Spinal cord (tissue), 10 donors: ENCODE measurements at places on chromosomes 1 and 21. TPM values are rescaled to one million over a fixed set of nuclear protein-coding genes. Genes with fewer than 3 reads are reported as not detected.

GRCh38 chr1:66258404-66259105, 275.4 kb upstream of the SGIP1 start:
- DNase-seq = no peak
- H3K27ac ChIP-seq = no peak overlapping the region
- no peak overlapping the region for H3K4me3 ChIP-seq
- peaks cover 4% of the 10 kb centered on the region for H3K36me3 ChIP-seq

ESPN gene
- 7.4 TPM for polyA plus RNA-seq

GRCh38 chr1:106447466-106447865, 609.0 kb upstream of the PRMT6 start:
- H3K36me3 ChIP-seq = no peaks in the 10 kb centered on the region
- no peaks in the 10 kb centered on the region for H3K27me3 ChIP-seq
- H3K4me3 ChIP-seq = no peak overlapping the region
- no peak overlapping the region for H3K27ac ChIP-seq
- no peaks in the 10 kb centered on the region for H3K4me1 ChIP-seq
- DNase-seq = no peak

RUNX3 gene
- polyA plus RNA-seq = 0.42 TPM

GRCh38 chr1:13725714-13726175, 25.8 kb downstream of the PRDM2 start:
- no peak for DNase-seq
- H3K27me3 ChIP-seq = no peaks in the 10 kb centered on the region
- no peak overlapping the region for H3K27ac ChIP-seq
- no peaks in the 10 kb centered on the region for H3K4me1 ChIP-seq
- H3K36me3 ChIP-seq = no peaks in the 10 kb centered on the region
- no peak overlapping the region for H3K4me3 ChIP-seq

KIAA0040 gene
- polyA plus RNA-seq = 2.3 TPM

GRCh38 chr1:14841951-14842350, 243.5 kb downstream of the KAZN start:
- peaks cover 4% of the 10 kb centered on the region for H3K4me1 ChIP-seq
- H3K36me3 ChIP-seq = no peaks in the 10 kb centered on the region

DNA sequence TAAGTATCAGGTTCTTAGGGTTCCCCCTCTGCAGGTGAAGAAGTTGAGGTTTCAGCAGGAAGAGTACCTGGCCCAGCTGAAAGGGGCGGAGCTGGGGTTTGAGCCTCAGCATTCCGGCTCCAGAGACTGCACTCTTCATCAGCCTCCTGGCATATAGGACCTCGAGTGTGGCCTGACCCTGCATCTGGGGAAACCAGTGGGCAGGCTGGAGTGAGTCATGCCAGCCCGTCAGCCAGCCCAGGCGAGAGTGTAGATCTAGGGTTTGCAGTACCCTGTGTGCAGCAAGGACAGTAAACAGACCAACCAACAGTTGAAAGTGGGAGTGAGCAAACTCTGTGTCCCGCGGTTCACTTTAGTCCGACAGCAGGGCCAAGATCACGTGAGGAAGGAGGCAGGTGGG, 14.1 kb downstream of the MFSD2A start:
- H3K36me3 ChIP-seq = peaks cover 33% of the 10 kb centered on the region
- no peak for DNase-seq
- no peaks in the 10 kb centered on the region for H3K27me3 ChIP-seq
- H3K4me1 ChIP-seq = no peaks in the 10 kb centered on the region
- H3K4me3 ChIP-seq = no peak overlapping the region
- no peak overlapping the region for H3K27ac ChIP-seq

DNA sequence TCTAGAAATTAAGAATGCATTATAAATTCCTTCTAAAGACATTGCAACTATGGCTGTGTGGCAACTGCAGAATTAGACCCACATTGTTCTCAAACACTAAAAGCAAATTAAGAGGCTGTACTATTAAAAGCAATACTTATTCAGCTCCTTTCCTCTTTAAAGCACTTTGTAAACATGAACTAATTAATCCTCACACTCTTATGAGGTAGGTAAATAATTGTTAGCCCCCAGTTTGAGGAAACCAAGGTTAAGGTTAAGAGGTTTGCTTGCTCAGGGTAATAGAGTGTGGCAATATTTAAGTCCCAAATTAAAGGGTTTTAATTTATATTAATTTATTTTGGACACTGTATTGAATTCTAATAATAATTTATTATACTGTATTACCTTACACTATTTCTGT, 553.8 kb downstream of the LRRIQ3 start:
- H3K36me3 ChIP-seq = no peaks in the 10 kb centered on the region
- H3K4me1 ChIP-seq = no peaks in the 10 kb centered on the region
- no peaks in the 10 kb centered on the region for H3K27me3 ChIP-seq
- no peak for DNase-seq
- no peak overlapping the region for H3K27ac ChIP-seq
- no peak overlapping the region for H3K4me3 ChIP-seq

AMY1B gene
- polyA plus RNA-seq = not detected

KRTAP21-2 gene
- polyA plus RNA-seq = not detected
